ENCODE measurements at places on chromosomes 2 and 18. TPM values are rescaled to one million over a fixed set of nuclear protein-coding genes. Genes with fewer than 3 reads are reported as not detected.
A peak's percentile ranks its signal among the peaks of the same experiment; 100 is the strongest.

ECEL1 gene
- 0.23 TPM for total RNA-seq

DNA sequence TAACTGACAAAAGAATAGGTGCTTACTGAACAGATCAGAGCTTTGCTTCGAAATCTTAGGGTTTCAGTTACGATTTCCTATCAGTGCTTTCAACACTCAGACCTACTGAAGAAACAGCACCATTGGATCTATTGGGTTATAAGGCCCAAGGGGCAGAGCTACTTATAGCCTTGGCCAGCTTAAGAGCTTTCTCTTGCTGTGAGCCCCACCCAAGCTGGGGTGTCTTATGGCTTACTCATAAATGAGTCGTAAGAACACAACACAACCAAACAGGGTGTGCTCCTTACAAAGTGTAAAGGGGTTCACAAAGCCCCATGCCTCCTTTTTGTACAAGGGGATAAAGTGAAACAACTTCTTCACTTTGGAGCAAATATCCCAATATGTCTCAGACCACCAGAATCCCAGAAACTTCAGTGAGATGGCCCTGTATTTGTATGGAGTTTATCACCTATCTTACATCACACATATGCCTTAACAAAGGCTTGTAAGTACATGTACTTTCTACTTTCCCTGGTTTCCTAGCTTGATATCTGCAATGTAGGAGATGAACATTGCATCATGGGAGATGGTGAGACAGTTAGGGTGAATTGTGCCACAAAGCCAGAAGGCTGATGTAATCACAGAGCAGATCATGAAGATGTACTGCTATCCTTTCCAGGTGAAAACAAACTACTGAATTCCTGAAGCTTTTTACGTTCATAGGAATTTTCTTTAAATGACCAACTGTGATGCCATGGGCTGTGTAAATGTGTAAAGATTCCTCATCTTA is 115.5 kb upstream of the GLI2 start:
- H3K27ac ChIP-seq, result no peak overlapping the region
- H3K36me3 ChIP-seq, result no peaks in the 10 kb centered on the region
- no peak overlapping the region for H3K4me3 ChIP-seq
- H3K4me1 ChIP-seq, result no peaks in the 10 kb centered on the region
- no peaks in the 10 kb centered on the region for H3K27me3 ChIP-seq

- H3K4me3 ChIP-seq, result no peak overlapping the region
- no peak overlapping the region for H3K27ac ChIP-seq
- no peaks in the 10 kb centered on the region for H3K27me3 ChIP-seq
- peaks cover under 1% of the 10 kb centered on the region for H3K36me3 ChIP-seq
- no peak for DNase-seq
Measured at GRCh38 chr2:186610785-186611184, 20.9 kb downstream of the ITGAV start.

DNA sequence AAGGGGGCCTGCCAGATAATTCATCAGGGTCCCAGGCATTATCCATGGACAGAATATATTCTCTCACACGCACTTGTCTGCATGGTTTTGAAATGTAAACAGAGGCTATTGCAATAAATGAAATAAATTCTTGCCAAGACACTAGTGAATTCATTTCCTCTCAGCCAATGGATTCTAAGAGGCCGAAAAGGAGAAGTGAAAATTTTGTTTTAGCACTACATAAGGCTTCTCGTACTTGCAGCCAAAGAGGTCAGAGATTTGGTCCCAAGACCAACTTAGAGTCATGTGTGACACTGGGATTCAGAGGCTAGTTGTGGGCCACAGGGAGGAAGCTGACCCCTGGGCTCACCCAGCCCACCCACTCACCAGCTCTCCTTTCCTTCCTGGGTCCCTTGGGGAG is 184.1 kb upstream of the GLI2 start:
- DNase-seq, result no peak
- no peak overlapping the region for H3K27ac ChIP-seq
- H3K4me1 ChIP-seq, result peaks cover 3% of the 10 kb centered on the region
- H3K27me3 ChIP-seq, result peaks cover 20% of the 10 kb centered on the region
- no peaks in the 10 kb centered on the region for H3K36me3 ChIP-seq
- no peak overlapping the region for H3K4me3 ChIP-seq

GRCh38 chr2:122794100-122794499 is 1038.6 kb downstream of the TSN start:
- H3K4me3 ChIP-seq, result no peak overlapping the region
- H3K27ac ChIP-seq, result no peak overlapping the region
- H3K36me3 ChIP-seq, result no peaks in the 10 kb centered on the region
- no peaks in the 10 kb centered on the region for H3K27me3 ChIP-seq

GRCh38 chr2:212939777-212940531 is 211.5 kb downstream of the IKZF2 start:
- no peaks in the 10 kb centered on the region for H3K27me3 ChIP-seq
- H3K27ac ChIP-seq, result no peak overlapping the region
- no peaks in the 10 kb centered on the region for H3K36me3 ChIP-seq
- no peak for DNase-seq
- no peak overlapping the region for H3K4me3 ChIP-seq
- H3K4me1 ChIP-seq, result peaks cover 4% of the 10 kb centered on the region

- H3K27me3 ChIP-seq, result no peaks in the 10 kb centered on the region
- H3K4me1 ChIP-seq, result no peaks in the 10 kb centered on the region
- no peaks in the 10 kb centered on the region for H3K36me3 ChIP-seq
- H3K4me3 ChIP-seq, result no peak overlapping the region
Measured at GRCh38 chr2:136505462-136505861, 259.9 kb upstream of the THSD7B start.

GRCh38 chr18:62403120-62403519 is 78.0 kb downstream of the TNFRSF11A start:
- H3K36me3 ChIP-seq, result no peaks in the 10 kb centered on the region
- no peak overlapping the region for H3K27ac ChIP-seq
- peaks cover 4% of the 10 kb centered on the region for H3K27me3 ChIP-seq
- peaks cover 11% of the 10 kb centered on the region for H3K4me1 ChIP-seq

DNA sequence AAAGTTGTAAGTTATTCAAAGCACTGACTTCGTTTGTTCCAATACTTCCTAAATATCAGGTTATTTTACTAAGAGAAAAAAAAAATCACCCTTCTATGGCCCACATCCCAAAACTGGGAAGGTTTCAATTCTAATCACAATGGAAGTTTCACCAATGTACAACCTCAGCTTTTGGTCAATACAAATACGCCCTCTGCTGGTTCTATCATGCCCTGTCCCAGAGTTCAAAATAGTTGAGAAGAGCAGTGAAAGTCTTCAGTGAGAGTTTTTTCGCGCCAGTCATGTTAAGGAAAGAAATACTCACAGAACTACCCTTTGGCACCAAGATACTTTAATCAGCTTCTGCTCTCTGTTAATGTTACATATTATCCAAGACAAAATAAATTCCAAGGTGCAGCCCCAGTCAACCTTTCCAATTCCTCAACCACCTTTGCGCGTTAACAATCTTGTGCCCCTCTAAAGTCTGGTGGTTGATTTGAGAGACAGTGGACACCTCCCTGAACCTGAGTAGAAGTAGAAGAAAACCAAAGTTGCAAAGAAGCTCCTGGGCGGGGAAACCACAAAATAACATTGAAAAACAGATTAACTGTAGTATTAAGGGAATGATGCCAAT is 59.9 kb downstream of the SUMO1 start:
- DNase-seq, result peak; percentile 71
- H3K27me3 ChIP-seq, result peaks cover 3% of the 10 kb centered on the region
- peaks cover 2% of the 10 kb centered on the region for H3K4me1 ChIP-seq

DNA sequence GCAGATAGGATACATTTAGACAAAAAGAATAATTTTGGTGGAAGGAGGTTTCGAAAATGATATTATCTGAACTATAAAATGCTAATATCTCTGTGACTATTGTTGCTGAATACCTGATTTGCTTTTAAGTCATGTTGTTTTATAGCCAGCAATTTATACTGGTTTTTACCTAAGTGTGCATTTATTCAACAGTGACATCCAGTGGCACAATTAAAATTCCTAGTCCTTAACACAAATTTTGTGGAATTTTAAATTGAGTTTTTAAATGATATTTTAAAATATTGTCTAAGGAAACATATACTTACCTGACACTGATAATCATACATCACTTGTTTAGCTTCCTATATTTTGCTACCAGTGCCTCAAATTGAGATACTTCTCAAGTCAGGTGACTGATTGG is 144.8 kb downstream of the ARHGAP28 start:
- no peaks in the 10 kb centered on the region for H3K36me3 ChIP-seq
- no peak overlapping the region for H3K27ac ChIP-seq
- no peaks in the 10 kb centered on the region for H3K4me1 ChIP-seq
- DNase-seq, result no peak

DNA sequence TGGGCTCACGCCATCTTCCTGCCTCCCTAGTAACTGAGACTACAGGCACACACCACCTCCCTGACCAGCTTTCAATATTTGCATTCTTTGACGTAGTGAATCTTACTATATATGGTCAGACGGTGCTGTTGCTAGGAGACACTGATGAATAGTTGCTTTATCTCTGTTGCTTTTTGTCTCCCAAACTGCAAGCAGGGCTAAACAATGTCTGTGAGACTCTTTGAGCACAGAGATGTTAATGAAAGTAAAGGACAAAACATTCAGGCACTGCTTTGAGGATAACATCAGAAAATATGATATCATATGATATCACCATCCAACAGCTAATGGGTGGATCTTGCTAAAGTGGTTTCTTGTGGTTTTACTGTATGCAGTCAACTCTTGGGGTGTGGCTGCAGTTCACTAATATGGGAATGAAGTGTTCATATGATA is 43.0 kb downstream of the EMILIN2 start:
- peaks cover 31% of the 10 kb centered on the region for H3K4me1 ChIP-seq
- peaks cover 22% of the 10 kb centered on the region for H3K36me3 ChIP-seq
- H3K27ac ChIP-seq, result peak overlapping the region; percentile 38
- no peak overlapping the region for H3K4me3 ChIP-seq

GRCh38 chr18:51097021-51097822 is 67.2 kb downstream of the SMAD4 start:
- H3K27me3 ChIP-seq, result no peaks in the 10 kb centered on the region
- no peak overlapping the region for H3K4me3 ChIP-seq
- no peak for DNase-seq
- H3K27ac ChIP-seq, result no peak overlapping the region
- H3K4me1 ChIP-seq, result no peaks in the 10 kb centered on the region

All from activated CD4-positive, alpha-beta T cell treated with anti-CD3 and anti-CD28 coated beads for 36 hours (primary cell).